ENCODE measurements at places on chromosomes 7 and 10. TPM values are rescaled to one million over a fixed set of nuclear protein-coding genes. Genes with fewer than 3 reads are reported as not detected.
A peak's percentile ranks its signal among the peaks of the same experiment; 100 is the strongest.

The TAF3 gene
- total RNA-seq, result 10.0 TPM

The CYP2W1 gene
- total RNA-seq, result 0.44 TPM

The FAM13C gene
- total RNA-seq, result 26.6 TPM

The CPXM2 gene
- 23.6 TPM for total RNA-seq

GRCh38 chr7:26049081-26049480, 102.9 kb upstream of the NFE2L3 start:
- no peak for DNase-seq

The POM121 gene
- total RNA-seq, result 44.0 TPM

The LDB1 gene
- 82.4 TPM for total RNA-seq

The TMEM178B gene
- 7.9 TPM for total RNA-seq

- DNase-seq, result no peak
Observed at GRCh38 chr10:49096890-49097445, 18.4 kb downstream of the VSTM4 start.

The SLC26A5 gene
- 6.2 TPM for total RNA-seq

- no peak for DNase-seq
Observed at GRCh38 chr7:28792858-28793257, 165.3 kb downstream of the TRIL start.

The IFIT1 gene
- 4.1 TPM for total RNA-seq

DNA sequence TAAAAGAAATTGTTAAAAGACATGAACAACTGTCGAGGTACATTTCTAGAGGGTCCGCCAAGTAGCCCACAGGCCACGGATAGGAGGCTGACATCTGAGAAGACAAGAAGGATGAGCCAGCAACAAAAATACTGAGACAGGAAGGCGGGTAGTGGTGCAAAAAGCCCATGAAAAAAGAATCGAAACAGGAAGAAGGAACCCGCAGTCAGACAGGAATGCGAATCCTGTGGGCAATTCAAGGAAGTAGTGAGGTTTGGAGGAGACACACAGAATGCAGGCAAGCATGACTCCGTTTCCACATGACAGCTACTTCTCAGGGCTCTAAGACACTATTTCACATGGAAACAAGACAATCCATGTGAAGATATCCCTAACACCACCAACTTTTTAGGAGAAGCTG, 125.2 kb downstream of the DOCK4 start:
- no peak for DNase-seq

- no peak for DNase-seq
Observed at GRCh38 chr10:55174419-55174818, 373.4 kb upstream of the PCDH15 start.

DNA sequence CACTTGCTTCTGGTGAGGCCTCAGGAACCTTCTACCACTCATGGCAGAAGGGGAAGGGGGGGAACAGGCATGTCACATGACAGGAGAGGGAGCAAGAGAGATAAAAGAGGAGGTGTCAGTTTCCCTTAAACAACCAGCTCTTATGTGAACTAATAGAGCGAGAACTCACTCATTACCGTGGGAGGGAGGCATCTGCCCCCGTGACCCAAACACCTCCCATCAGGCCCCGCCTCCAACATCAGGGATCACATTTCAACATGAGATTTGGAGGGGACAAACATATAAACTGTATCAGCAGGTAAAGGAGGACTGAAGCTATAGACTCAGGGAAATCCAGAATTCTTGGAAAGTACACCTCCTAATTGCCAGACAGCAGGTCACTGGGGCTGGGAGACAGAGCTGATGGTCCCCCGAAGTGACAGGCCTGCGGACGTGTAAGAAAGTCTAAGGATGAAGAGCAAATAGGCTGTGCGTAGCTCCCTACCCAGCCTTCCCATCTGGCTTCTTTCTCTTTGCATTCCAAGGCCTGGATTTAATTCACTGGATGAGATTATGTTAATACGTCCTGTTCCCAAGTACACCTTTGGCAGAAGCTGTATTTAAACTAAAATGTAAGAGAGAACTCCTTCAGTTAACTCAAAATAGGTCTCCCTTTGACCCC, 186.7 kb upstream of the LYZL2 start:
- no peak for DNase-seq

The FAM237B gene
- not detected for total RNA-seq

GRCh38 chr10:77834943-77835668, 91.4 kb downstream of the DLG5 start:
- DNase-seq, result no peak

GRCh38 chr7:18352339-18353255, 143.0 kb upstream of the HDAC9 start:
- DNase-seq, result peak; percentile 51

DNA sequence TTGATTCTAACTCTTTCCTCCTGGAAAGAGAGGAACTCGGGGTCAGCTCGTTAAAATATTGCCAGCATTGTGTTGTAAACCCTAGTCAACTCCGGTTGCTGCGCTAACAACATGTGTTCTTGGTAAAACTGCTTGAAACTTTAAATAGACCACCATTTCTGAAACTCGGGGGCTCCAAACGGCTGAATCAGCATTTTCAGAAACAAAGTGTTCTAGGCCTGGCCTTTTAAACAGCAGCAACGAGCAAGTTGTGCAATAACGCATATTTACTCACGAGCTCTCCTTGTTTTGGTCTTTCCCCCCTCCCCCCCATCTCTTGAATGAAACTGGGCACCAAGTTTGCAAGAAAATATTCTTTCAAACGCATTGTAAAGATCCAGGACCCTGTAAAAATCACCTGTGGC, 9.2 kb upstream of the GRB10 start:
- DNase-seq, result no peak

The PCGF6 gene
- 6.3 TPM for total RNA-seq

- DNase-seq, result no peak
Observed at GRCh38 chr7:69786730-69787395, 188.6 kb downstream of the AUTS2 start.
